Activated naive CD8-positive, alpha-beta T cell treated with anti-CD3 and anti-CD28 coated beads, Interleukin-2, amount 10 ng/mL, durations not matched to agents 7 days and 5 days (primary cell): ENCODE measurements at places on chromosomes 3 and 15. TPM values are rescaled to one million over a fixed set of nuclear protein-coding genes. Genes with fewer than 3 reads are reported as not detected.

- no peak for DNase-seq
Measured at GRCh38 chr3:189727898-189728297, 96.7 kb downstream of the TP63 start.

GRCh38 chr3:128242818-128243601 lies 89.7 kb downstream of the EEFSEC start:
- peak; percentile 36 for DNase-seq

DNA sequence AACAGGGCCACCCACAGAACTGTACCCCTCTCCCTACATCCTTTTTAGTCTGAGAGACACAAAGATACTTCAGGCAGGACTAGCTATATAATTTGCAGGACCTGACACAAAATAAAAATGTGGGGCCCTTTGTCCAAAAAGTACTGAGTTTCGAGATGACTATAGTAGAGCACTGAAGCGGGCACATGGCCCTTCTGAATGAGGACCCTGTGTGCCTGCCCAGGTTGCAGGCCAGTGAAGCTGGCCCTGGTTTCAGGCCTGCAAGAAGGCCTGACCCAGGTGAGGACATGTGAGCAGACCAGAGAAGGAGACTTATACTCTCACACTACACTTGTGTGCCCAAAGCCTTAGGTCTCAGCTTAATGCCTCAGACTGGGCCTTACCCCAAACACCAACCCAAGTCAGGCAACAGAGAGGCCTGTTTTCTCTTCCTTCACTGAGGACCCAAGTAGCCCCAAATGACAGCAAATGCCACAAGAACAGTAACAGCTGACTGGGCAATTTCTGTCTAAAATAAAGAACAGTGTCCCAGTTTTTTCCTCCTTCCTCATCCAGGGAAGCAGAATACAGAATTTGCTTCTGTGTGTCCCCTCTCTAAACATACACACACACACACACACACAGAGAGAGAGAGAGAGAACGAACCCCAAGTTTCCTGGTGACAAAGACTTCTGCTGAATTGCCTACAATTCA lies 100.9 kb upstream of the ARHGEF3 start:
- DNase-seq, result no peak

DNA sequence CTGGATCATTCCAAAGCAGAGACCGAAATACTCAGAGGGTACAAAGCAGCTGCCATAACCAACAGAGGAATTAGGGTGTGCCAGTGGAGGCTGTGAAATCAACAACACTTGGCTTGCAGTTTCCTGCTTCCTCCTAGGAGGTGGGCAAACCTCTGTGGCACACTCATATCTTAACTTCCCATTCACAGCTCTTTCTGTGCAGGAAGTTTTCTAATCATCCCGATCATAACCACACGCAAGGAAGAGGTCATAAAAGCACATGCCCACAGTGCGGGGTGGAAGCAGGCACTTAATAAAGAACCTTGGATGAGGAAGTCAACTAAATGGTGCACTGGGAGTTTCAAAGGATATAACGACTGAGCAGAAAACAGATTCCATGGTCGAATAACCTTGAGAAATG lies 5.1 kb downstream of the SCAMP2 start:
- DNase-seq, result no peak

Gene KCNMB3
- 2.2 TPM for total RNA-seq

- DNase-seq, result no peak
Measured at GRCh38 chr3:138375447-138375846, 27.1 kb downstream of the MRAS start.
